Frontal cortex (tissue), 4 donors: ENCODE measurements at places on chromosomes 13 and 19. TPM values are rescaled to one million over a fixed set of nuclear protein-coding genes. Genes with fewer than 3 reads are reported as not detected.
A peak's percentile ranks its signal among the peaks of the same experiment; 100 is the strongest.

DNA sequence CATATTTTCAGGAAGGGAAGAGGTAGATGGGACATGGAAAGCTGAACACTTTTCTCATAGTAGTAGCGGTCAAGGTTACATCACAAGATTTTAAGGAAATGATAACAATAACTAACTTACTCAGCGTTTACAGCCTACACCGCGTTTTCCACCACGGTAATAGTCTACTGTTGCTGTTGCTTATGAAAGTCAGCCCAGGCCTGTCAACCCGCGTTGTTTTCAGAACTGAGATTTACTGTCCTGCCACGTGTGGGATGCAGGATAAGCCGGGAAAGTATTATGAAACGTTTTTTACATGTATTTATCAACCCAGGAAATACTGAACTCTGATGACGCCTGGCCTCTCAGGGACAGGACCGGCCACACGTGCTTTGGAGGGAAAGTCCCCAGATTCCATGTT lies 36.0 kb upstream of the LAMP1 start:
- no peak for DNase-seq

GRCh38 chr19:45293682-45294081 lies 29.0 kb downstream of the CKM start:
- no peak for DNase-seq

DNA sequence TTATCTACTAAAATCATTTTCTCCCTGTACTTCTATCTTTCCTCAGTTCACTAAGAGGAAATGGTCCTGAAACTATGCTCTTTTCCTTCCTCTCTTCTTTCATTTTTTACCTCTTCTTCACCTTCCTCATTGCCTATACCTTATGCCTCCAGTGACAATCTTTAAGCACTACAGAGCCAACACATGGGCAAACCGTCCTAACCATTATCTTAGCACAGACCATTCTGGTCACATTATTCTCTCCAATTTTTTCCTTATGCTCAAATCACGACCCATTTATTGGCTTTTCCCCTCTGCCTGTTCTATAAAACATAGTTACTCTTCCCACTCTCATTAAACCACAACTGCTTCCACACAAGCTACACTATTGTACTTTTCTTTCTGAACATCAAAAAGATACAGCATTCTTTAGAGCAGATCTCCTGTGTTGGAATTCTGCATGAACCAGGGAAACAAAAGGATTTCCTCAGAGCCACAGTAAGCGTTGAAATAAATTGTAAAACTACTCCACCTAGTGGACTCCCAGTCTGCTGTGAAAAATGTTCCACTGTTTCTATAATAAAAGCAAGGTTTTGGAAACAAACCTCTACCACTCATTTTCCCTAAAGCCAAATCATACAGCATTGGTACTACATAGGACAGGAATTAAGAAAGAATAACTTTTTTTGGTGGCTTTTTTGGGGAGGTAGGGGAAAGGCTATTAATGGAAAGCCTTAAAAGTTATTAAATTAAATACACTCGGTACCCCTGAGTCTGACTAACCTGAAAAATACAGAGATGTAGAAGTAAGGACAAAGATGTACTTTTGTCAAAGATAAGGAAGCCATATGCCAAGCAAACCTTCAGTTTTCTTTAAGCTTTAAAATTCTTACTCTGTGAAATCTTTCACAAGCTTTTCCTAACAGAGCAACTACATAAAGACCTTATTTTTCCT lies 19.5 kb downstream of the NUFIP1 start:
- DNase-seq: no peak

DNA sequence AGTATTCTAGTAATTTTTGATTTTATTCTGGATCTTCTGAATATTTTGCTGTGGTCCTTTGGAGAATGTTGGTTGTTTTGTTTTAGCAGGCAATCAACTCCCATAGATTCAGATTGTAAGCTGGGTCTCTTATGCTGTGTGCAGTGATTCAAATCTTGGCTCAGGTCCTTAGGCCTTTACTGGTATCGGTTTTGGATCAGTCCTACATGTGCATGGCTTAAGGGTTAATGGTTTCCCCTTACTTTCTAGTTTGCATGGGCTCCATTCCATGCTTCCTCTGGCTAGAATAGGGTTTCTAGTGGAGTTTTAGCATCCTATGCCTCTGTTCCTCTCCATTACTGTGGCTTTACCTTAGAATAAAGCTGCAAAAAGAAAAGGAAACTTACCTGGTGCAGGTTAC lies 16.1 kb downstream of the NDFIP2 start:
- no peak for DNase-seq

ZNF564 gene
- 32.6 TPM for total RNA-seq

DNA sequence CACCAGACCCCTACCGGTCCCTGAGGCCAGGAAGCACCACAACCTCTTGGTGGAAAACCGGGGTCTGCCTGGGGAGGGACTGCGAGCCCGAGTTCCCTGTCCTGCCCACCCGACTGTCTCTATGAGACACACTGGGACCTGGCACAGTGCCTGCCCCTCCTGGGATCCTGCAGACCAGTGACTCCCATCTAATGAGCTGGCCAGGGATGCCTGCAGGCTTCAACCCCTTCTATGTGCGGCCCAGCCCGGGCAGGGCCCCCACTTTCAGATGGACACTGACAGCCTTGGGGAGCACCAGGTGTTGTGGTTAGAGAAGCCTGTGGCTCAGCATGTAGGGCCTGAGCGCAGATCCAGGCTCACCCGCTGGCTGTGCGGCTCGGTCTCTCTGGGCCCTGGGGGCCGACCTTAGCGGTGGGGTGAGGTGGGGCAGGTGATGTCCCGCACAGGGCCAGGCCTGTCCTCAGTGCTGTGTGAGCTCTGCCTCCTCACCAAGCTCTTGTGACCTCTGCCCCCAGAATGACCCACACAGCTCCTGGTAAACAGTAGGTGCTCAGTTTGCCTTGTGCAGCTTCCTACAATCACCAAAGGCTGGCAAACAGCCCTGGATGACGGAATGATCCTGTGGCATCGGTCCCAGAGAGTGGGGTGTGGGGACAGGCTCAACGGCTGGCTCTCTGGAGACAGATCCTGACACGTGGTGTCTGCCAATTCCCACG lies 17.9 kb upstream of the CACTIN start:
- peak; percentile 83 for DNase-seq

LILRA1 gene
- not detected for total RNA-seq

DNA sequence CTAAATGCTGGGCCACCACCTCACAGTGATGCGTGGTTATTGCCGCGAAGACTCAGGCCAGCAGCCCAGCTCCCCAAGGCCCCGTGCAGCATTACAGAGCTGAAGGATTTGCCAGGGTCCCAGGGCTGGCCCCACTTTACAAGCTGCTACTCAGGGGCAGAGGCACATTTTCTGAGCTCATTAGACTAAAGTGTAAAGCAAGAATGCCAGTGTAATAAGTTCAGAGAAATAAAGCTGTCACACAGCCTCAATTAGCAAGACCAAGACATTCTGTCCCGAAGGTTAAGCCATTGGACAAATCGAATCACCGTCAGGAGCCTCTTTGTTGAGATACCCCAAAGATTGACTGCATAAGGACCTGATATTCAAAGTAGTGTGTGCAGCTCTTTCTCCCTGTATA lies 428.4 kb downstream of the EFNB2 start:
- DNase-seq: no peak

KLK14 gene
- total RNA-seq: not detected

DNA sequence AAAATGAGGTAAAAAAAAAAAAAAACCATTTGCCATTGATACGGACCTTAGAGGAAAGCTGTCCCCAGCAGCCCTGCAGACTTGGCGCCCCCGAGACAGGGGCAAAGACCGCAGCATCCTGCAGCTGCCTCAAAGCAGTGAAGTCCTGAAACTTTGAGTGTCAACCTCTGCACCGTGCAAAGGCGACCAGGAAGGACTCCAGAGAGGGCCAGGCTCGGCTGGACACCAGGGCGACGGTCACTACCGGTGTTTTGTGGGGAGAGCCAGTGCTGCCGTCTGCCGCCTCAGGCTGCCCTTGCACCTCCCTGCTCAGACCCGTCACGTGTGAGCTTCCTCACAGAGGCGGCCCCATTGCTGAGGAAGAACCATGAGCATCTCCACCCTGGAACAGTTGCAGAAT lies 146.7 kb upstream of the SPACA7 start:
- DNase-seq: no peak

- DNase-seq: no peak
Measured at GRCh38 chr19:3958836-3959765, 11.8 kb downstream of the DAPK3 start.
